ENCODE measurements at places on chromosomes 5 and 9.

DNA sequence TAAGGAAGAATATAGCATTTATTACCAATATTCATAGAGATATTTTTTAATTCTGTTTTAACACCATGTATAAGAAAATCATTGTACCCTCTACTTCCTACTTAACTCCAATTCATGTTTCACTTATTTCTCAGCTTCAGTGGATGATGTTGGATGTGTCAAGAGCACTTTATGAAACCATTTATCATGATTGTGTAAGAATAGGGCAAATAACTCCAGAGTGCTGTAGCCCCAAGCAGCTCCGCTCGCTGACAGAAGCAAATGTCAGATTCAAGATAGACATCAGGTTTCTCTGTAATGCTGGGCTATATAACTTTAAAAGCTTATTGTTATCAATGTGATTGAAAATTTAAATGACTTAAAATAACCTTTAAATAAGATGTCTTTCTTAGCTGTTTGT is 50.4 kb downstream of the MAST4 start:
- no peak for DNase-seq

DNA sequence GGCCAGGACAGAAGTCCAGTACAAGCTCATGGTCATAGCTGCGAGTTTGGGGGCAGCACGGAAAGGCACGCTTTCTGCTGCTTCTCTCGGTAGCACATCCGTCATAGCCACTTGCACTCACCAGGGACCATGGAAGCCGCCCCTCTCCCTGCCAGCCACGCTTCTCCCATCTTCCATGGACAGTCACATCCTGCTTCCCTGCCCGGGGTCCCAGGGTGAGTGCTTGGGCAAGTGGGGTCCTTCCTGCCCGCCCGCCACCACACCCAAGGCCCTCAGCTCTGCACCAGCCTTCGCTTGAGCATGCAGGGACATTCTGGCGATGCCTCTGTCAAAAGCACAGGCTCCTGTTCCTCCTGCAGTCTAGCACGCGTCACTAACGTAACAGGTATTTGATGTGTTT is 13.1 kb upstream of the IRX2 start:
- no peak for DNase-seq

- peak; percentile 29 for DNase-seq
Observed at GRCh38 chr9:126722252-126722921, 82.5 kb upstream of the ZBTB43 start.

DNA sequence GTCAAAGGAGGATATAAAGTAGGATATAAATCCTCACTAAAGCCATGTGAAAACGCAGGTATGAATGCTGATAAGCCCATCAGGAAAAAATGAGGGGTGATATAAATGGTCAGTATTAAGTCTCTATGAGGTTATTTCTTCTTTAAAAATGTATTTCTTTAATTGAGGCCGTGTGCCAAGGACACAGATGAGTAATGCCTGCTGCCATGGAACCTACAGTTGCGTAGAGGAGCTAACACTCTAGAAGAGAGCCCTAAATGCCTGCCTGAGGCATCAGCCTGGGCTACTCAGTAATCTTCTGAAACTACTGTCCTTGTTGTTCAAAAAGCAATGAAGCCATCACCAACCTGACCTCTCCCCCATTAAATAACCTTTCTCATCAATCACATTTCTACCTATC is 84.9 kb downstream of the KLHL3 start:
- DNase-seq = no peak

- DNase-seq = no peak
Observed at GRCh38 chr5:179870403-179870903, 11.8 kb upstream of the MRNIP start.

DNA sequence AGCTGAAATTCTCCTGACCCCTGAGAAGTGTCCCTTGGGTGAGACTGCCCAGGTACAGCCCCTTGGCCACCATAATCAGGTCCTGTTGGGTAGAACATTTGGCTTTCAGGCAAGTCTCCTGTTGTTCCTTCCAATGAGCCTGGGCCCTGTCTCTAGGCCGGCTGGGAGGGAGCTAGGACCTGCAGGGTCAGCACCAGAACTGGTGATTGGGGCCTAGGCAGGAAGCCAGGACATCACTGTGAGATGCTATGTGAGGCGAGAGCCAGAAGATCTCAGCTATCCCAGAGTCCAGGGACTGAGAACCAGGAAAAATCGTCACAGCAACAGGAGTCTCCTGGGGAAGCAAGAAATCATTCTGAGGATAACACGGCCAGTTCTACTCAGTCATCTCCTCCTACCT is 51.5 kb downstream of the PCDH1 start:
- DNase-seq = no peak

DNA sequence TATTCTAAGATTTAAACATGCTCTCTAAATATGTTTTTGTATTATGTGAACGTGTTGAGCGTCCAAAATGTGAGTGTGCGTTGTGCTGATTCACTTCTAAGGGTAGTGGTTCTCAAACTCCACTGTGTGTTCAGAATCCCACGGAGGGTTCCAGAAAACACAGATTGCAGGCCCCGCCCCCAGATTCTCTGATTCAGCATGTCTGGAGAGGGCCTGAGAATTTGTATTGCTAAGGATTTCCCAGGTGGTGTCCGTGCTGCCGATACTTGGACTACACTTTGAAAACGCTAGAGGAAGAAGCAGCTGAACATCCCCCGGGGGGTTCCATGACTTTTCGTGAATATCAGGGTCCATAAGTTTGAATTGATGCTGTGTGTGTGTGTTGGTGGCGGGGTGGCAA is 1043.2 kb upstream of the WWC1 start:
- no peak for DNase-seq

- no peak for DNase-seq
Observed at GRCh38 chr9:26662476-26662875, 230.1 kb downstream of the CAAP1 start.
